Testis (tissue), 5 donors: ENCODE measurements at places on chromosomes 4 and X. TPM values are rescaled to one million over a fixed set of nuclear protein-coding genes. Genes with fewer than 3 reads are reported as not detected.

GRCh38 chrX:108494406-108495090 is 54.9 kb downstream of the COL4A5 start:
- no peak overlapping the region for H3K27ac ChIP-seq
- DNase-seq, result no peak
- no peak overlapping the region for H3K4me3 ChIP-seq
- H3K36me3 ChIP-seq, result no peaks in the 10 kb centered on the region

GRCh38 chr4:154854362-154854761 is 73.3 kb downstream of the RBM46 start:
- no peaks in the 10 kb centered on the region for H3K27me3 ChIP-seq
- H3K36me3 ChIP-seq, result no peaks in the 10 kb centered on the region
- no peak overlapping the region for H3K27ac ChIP-seq

DNA sequence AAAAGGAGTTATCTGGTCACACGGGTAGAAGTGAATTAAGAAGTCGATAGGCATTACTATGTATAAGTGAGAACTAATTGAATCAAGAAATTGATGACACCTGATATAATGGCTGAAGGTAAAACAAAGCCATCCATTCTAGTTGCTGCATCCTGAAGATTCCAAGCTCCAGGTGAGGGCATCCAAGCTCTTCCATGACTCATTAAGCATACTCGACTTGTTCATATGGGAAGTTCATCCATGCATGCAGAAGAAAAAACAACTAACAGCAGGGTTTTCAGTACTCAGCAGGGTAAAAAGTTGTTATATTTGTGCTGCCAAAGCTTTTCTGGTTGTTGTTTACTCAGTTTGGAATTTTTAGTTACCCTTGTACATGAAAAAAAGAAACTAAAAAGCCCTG is 508.0 kb upstream of the CXorf51A start:
- H3K27ac ChIP-seq, result no peak overlapping the region
- H3K36me3 ChIP-seq, result no peaks in the 10 kb centered on the region
- no peaks in the 10 kb centered on the region for H3K4me1 ChIP-seq
- H3K27me3 ChIP-seq, result no peaks in the 10 kb centered on the region
- no peak for DNase-seq

FAM241A gene
- total RNA-seq, result 4.7 TPM

DNA sequence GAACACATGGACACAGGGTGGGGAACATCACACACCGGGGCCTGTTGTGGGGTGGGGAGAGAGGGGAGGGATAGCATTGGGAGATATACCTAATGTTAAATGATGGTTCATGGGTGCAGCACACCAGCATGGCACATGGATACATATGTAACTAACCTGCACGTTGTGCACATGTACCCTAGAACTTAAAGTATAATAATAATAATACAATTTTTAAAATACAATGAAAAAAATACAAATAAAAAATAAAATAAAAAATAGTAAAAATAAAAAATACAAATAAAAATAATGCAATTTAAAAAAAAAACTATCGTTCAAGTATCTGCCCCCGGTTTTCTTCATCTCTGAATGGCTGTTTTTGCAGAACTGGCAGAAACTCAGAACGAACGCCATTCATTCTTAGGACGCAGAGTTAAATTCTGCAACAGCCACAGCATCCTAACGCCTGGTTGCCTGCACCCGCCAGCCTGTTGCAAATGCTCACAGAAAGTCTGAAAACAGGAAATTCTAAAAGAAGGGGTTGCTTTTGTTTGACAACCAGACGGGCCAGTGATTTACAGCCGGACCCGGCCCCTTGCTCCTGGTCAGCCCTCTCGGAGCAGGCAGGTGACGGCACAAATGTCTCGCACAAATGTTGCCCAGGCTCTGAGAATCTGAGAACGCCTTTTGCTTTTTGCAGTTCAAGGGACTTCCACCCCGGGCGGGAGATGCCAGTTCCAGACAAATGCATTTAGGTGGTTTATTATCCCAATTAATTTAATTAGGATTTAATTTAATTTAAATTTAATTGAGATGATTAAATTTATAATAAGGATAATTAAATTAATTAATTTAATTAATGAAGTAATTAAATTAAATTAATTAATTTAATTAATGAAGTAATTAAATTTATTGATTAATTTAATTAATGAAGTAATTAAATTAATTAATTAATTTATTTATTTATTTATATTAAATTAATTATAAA is 47.8 kb downstream of the CRLF2 start:
- no peak overlapping the region for H3K4me3 ChIP-seq
- no peaks in the 10 kb centered on the region for H3K4me1 ChIP-seq
- no peak overlapping the region for H3K27ac ChIP-seq

TMPRSS11A gene
- 0.06 TPM for total RNA-seq

RAI2 gene
- 12.1 TPM for total RNA-seq

DNA sequence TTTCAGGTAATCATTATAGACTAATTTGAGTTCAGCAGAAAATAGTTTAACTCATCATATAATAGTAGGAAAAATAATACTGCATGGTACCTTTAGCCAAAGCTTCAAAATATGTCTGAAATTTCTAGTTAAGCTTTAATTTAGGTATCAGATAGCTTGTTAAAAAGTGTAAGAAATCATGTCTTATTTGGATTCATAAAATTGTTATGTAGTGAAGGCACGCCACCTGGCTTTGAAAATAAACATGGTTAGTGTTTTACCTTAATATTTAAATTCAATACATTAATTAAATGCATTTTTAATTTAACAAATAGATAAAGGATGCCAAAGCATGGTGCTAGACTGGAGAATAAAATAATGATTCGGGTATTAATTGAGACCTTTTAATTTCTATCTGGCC is 211.4 kb downstream of the FSTL5 start:
- no peak for DNase-seq
- H3K4me1 ChIP-seq, result no peaks in the 10 kb centered on the region
- H3K27ac ChIP-seq, result no peak overlapping the region
- H3K27me3 ChIP-seq, result no peaks in the 10 kb centered on the region
- no peak overlapping the region for H3K4me3 ChIP-seq

DNA sequence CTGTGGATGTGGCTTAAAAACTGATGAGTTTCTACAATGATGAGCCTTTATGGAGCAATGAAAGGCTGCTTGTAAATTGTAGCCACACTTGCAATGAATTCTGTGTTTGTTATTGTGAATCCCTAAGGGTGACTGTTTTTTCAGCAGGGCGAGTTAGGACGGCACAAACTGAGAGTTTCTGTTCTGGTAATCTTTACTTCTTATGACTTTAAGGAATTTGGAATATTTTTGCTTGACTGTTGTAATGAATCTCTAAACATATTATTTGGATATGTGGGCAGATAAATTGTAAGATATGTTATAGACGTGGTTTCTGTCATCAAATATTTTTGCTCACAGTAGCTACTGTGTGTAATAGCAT is 22.2 kb downstream of the RBPJ start:
- no peak for DNase-seq
- H3K4me1 ChIP-seq, result peaks cover 4% of the 10 kb centered on the region
- no peak overlapping the region for H3K27ac ChIP-seq
- no peaks in the 10 kb centered on the region for H3K27me3 ChIP-seq
- H3K4me3 ChIP-seq, result no peak overlapping the region
- H3K36me3 ChIP-seq, result no peaks in the 10 kb centered on the region

CXorf65 gene
- total RNA-seq, result 13.2 TPM
